ENCODE measurements at places on chromosomes 2 and 18.

DNA sequence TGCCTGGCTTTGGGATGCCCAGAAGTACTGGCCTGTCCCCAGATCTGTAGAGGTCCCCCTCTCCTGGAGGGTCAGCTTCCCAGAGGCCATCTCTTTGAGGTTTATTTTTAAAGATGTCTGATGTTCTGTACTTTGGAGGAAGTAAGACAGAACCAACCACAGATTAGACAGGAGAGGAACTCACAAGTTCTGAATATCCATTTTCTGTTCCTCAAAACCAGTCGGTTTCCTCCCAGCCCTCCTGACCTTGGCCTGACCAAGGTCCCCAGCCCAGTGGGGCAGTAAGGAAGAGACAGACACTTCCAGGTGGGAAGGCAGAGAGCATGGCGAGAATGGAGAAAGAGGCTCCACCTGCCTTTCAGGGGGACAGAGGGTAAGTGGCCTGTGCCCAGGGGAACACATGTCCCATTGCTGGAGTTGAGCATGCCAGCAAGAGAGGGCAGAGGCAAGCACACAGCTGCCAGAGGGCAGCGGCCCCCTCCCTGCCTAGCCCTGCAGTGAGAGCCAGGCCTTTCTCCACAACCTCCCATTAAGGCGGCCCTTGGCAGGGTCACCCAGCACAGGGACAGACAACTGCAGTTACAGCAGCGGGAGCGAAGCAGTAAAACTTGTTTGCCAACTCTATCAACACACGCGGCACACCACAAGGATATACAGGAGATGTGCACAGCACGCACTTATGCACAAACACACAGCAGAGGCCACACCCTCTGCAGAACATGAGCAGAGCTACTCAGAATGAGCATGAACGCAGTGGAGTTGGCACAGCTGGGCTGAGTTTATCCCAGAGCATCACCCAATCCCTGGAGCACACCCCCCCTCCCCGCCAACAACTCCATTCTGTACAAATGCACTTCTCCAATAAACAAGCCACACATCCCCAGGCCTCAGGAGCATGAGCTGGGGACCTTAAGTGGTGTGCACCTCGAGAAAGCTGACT lies 18.5 kb upstream of the SEMA4C start:
- DNase-seq: no peak

GRCh38 chr2:230955163-230955737 lies 30.2 kb upstream of the GPR55 start:
- DNase-seq: no peak

GRCh38 chr2:31227711-31228125 lies 6.2 kb upstream of the EHD3 start:
- peak; percentile 45 for DNase-seq

- no peak for DNase-seq
Measured at GRCh38 chr18:47750889-47751423, 179.5 kb downstream of the SMAD2 start.

DNA sequence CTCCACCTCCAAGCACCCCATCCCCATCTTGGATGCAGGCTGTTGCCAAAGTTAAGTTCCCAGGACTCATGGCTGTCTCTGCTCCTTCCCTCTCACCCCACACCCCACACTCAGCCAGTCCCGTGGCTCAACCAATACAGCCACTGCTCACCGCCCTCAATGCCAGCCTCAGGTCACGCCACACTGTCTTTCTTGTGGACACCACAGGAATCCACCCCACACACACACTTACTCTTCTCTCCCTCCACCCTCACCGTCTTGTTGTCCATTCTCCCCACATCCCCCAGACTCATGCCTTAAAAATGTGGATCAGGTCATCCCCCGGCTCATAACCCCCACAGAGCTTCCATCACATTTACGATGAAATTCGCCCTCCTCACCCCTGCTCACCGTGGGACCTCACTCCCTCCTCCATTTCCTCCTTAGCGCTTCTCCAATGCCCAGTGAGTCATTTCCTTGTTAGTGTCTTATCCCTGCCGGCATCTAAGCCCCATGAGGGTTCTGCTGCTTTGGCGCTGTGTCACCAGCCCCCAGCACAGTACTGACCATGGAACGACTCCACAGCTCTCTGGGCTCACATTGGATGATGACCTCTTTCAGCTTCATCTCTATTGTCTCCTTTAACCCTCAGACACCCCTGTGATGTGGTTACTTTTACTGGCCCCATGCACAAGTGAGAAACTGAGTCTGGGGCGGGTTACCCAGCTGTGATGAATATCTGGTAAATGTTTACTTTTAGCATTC lies 13.8 kb downstream of the MLPH start:
- DNase-seq: no peak

GRCh38 chr2:154433010-154433409 lies 265.5 kb upstream of the KCNJ3 start:
- DNase-seq: no peak

- DNase-seq: no peak
Measured at GRCh38 chr2:218925434-218925833, 34.0 kb upstream of the CDK5R2 start.

- no peak for DNase-seq
Measured at GRCh38 chr2:239950144-239951128, 74.7 kb downstream of the NDUFA10 start.

- no peak for DNase-seq
Measured at GRCh38 chr18:78996741-78997490, 17.3 kb downstream of the SALL3 start.

DNA sequence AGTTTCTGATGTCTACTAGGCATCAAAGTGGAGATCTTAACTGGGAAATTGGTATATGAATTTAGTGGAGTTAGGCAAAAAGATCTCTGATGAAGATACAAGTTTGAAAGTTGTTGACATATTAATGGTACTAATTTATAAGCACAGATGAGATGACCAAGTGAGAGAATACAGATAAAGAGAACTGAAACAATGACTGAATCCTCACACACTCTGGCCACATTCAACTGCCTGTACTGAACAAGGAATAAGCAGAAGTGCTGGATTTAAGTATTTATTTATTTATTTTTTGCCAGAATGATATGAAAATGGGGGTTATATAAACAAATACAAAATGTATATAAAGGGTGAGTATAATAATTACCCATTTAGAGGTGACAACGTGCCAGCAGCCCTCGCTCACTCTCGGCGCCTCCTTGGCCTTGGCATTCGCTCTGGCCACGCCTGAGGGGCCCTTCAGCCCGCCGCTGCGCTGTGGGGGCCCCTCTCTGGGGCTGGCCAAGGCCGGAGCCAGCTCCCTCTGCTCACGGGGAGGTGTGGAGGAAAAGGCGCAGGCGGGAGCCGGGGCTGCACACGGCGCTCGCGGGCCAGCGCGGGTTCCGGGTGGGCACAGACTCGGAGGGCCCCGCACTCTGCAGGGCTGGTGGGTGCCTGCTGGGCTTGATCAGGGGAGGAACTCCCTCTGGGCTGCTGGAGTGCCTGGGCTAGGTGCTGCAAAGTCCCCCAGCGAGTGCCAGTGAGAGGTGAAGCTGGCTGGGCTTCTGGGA lies 1363.9 kb upstream of the CRIM1 start:
- no peak for DNase-seq

GRCh38 chr2:26934335-26934724 lies 36.1 kb upstream of the MAPRE3 start:
- DNase-seq: no peak

DNA sequence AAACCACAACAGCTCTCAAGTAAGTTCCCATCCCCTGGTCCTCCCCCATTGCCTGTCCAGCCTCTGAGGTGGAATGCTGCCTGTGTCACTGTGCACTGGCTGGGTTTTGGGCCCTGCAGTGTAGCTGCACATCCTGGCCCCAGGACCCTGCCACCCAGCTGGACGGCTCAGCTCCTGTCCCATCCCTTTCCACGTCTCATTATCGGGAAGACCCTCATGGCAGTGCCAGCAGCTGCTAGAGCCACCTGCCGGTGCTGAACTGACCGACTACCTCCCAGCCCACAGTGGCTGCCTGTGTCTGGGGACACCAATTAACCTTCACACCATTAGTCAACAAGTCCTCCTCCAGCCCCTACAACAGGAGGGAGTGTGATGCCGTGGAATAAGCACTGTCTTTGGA lies 31.9 kb downstream of the ADCY3 start:
- DNase-seq: no peak

DNA sequence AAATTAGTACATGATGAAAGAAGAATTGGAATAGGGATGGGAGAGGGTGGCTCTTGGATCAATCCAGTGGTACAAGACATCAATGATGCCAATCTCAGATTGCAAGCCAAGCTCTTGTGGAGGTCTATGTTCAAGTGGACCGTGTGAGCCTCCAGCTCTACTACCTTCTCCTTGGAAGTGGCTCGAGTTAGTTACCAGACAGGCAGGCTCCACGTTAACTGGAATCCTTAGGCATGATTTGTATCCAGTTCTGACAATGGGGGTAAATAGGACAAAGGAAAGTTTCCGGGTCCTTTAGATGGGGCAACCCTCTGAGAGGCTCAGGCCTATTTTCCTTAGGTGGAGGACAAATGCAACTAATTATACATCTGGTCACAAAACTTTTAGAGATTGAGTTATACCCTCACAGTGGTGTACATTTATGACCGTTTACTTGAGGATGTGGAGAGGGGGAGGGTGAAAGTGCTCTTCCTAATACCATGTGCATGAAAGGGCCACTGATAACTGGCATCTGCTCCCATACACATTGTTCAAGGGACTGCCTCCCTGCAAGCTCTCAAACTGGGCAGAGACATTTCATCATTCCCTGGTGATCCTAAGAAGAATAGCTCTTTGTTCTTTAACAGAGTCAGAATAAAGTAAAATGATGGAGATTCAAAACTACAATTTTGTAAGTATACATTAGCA lies 180.2 kb downstream of the SOCS6 start:
- no peak for DNase-seq

GRCh38 chr2:193907561-193907960 lies 1712.8 kb upstream of the TMEFF2 start:
- DNase-seq: no peak

- DNase-seq: no peak
Measured at GRCh38 chr2:55158111-55158814, 73.8 kb downstream of the CLHC1 start.

GRCh38 chr18:6382963-6383362 lies 31.7 kb downstream of the L3MBTL4 start:
- DNase-seq: no peak

DNA sequence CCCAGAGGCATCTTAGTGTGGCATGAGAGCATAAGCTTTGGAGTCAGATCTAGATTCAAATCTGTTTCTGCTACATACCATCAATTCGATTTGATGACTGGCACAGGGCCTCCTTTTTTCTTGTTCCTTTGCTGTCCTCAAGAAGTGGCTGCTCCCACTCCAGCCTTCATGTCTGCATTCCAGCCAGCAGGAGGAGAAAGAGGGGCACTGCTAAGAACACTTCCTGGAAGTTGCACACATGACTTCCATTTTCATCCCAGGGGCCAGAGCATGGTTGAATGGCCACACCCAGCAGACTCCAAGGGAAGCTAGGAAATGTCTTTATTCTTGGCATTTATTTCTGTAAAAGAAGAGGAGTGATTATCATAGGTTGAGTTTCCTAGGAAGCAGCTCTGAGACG lies 50.4 kb downstream of the EML6 start:
- no peak for DNase-seq

GRCh38 chr2:10329880-10330699 lies 27.4 kb downstream of the HPCAL1 start:
- no peak for DNase-seq

GRCh38 chr2:176092270-176093144 lies at the start of gene HOXD13:
HOXD13 (plus strand) TSS chr2:176092721; CDS start chr2:176092891, 170 bp downstream.
- no peak for DNase-seq

DNA sequence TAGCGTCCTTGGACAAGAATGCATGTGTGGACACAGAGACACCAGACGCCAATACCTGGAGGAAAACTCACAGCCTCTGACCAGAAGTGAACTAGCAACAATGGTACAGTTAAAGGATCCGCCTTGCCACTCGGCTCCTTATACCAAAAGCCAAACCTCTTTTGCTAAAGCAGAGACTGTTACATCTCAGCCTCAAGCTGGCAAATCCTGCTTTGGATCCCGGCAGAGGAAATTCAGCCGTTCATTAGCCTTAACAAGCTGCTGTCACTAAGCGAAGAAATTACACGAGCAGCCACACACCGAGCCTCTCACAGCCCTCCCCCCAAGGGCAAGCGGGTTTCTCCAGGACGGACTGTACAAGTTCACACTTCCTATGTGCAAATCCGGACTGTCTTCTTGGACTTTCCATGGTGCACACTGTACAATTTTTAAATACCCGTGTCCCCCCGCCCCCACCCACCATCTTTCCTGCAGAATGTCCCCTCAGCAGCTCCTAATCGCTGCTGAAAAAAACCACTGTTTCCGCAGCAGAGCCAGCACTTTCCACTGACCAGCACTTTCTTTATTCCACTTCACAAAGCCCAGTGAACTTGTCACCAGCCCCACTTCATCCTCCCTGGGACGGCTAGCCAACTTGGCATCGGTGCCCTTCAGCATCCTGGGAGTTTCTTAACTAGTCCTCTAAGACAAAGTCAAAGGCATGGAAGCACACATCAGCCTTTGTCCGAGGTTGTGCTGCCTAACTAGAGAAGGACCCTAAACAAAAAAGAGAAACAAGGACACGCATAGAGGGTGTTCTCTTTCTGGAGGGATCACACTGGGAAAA lies 1.5 kb downstream of the KLF7 start:
- DNase-seq: no peak

DNA sequence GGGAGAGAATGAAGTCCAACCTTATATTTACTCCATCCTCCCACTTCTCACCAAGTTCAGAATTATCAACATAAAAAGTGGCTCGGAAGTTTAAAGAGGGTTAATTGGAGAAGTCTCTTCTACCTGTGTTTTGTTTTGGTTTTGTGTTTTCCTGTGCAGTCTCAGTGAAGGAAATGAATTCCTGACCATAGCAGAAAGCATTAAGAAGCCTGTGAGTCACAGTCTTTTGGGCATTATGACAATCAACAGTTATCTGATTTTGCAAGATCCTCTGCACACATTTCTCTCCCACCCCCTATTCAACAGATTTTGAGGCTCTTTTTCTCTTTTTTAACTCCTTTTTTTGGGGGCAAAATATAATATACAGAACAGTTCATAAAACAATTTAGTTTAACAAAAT lies 8.6 kb upstream of the RPL37A start:
- DNase-seq: no peak

DNA sequence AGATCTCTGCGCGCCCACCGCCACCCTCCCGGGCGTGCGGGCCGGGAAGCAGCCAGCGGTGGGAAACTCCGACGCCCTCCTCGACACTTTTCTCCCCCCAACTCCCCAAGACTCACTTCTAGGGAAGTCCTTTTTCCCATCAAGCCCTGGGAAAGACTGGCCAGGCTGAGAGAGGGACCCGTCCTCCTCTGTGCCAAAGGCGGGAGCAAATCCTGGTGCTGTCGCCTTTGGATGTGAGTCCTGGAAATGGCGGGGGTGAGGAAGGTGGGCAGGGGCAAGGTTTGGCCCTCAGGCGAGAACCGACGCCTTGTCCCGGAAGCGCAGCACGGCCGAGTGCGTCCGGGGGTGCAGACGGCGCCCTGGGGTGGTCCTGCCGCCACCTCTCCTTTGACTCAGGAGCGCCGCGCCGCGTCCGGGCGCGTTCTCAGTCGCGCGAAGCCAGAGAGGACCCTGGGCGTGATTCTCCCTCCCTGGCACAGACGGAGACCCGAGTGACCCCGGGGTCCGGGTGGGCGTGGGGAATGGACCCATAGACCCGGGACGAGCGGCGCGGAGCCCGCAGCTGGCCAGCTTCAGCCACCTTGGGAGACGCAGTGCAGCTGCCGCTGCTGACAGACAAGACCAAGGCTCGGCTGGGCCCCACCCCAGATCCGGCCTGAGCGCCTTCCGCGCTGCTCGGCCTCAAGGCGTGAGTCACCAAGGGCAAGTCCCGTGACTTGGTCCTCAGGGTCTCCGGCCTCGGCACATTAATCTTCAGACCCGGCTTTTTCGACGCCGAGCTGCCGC lies 3.5 kb upstream of the LBX2 start:
- DNase-seq: no peak

- no peak for DNase-seq
Measured at GRCh38 chr2:122705746-122706145, 950.3 kb downstream of the TSN start.

- no peak for DNase-seq
Measured at GRCh38 chr2:68000170-68000825, 62.5 kb downstream of the C1D start.
